ENCODE measurements at places on chromosomes 1 and 21. TPM values are rescaled to one million over a fixed set of nuclear protein-coding genes. Genes with fewer than 3 reads are reported as not detected.

GRCh38 chr1:236575523-236575922, 28.8 kb downstream of the HEATR1 start:
- no peaks in the 10 kb centered on the region for H3K27me3 ChIP-seq
- H3K36me3 ChIP-seq = no peaks in the 10 kb centered on the region

DNA sequence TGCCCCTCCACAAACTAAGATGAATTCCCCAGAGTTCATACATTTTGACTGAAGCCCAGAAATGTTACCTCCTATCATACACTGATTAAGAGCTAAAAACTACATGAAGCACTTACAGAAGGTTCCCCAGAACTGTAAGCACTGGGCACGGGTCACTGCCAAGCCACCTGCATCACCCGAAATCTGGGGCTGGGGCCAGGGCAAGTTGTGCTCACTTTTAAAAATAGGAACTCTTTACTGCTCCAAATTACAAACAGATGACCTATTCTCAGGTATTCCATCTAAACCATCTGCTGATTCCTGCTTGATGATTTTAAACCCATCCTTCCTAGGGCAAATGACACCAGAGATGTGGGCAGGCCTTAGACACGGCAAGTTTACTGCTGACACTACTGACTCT, 4.8 kb downstream of the SETD4 start:
- DNase-seq = no peak
- H3K27ac ChIP-seq = no peak overlapping the region
- H3K36me3 ChIP-seq = no peaks in the 10 kb centered on the region
- H3K4me1 ChIP-seq = no peaks in the 10 kb centered on the region
- H3K4me3 ChIP-seq = no peak overlapping the region
- H3K27me3 ChIP-seq = peaks cover 3% of the 10 kb centered on the region

- DNase-seq = no peak
- no peak overlapping the region for H3K27ac ChIP-seq
- no peak overlapping the region for H3K4me3 ChIP-seq
- peaks cover 7% of the 10 kb centered on the region for H3K27me3 ChIP-seq
- no peaks in the 10 kb centered on the region for H3K4me1 ChIP-seq
Observed at GRCh38 chr1:113488576-113489177, 98.4 kb downstream of the MAGI3 start.

- H3K36me3 ChIP-seq = no peaks in the 10 kb centered on the region
- peaks cover 2% of the 10 kb centered on the region for H3K27me3 ChIP-seq
- no peak overlapping the region for H3K4me3 ChIP-seq
- no peak overlapping the region for H3K27ac ChIP-seq
Observed at GRCh38 chr1:83617883-83618282, 381.0 kb downstream of the TTLL7 start.

- H3K36me3 ChIP-seq = peaks cover 8% of the 10 kb centered on the region
- H3K27me3 ChIP-seq = no peaks in the 10 kb centered on the region
- H3K27ac ChIP-seq = no peak overlapping the region
- H3K4me3 ChIP-seq = no peak overlapping the region
Observed at GRCh38 chr21:32359719-32360260, 33.0 kb downstream of the URB1 start.

- H3K4me1 ChIP-seq = no peaks in the 10 kb centered on the region
- no peak overlapping the region for H3K4me3 ChIP-seq
- no peak overlapping the region for H3K27ac ChIP-seq
- peaks cover 2% of the 10 kb centered on the region for H3K27me3 ChIP-seq
- peaks cover 13% of the 10 kb centered on the region for H3K36me3 ChIP-seq
Observed at GRCh38 chr21:40187244-40187643, 320.0 kb downstream of the PCP4 start.

DNA sequence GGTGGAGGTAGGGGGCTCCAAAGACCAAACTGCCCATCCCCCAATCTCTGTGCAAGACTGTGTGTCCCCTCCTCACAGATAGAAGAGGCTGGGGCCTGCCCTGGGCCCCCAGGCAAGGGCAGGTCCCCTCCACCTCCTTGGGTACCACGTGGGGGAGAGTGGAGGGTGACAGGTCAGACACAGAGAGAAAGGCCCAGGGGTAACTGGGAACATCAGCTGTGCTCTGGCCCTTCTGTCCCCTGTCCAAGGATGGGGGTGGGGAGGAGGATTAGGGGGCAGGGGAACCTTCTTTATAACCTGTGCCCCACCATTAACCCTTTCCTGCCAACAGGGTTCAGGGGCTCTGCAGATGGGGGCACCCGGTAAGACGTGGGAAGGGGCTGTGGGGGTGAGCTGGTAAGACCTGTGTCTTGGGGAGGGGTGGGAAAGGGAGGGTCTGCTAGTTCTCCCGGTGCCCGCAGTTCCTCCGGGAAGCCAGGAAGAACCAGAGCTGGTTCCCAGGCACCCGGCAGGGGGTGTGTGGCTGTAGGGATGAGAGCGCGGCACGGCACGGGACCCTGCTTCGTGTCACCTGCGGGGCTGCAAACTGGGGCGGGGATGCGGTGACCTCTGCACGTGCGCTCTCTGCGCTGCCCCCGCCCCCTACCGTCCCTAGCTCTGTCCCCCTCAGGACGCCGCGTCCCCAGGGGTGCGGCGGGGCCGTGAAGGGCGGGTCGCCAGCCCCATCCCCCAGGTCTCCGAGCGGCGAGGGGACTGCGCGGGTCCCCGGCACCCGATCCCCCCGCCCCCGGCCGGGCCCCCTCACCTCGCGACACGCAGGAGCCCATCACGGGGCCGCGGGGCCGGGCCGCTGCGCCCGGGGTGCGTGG, 601 bp downstream of the FAM131C start:
- no peak overlapping the region for H3K27ac ChIP-seq
- peaks cover 12% of the 10 kb centered on the region for H3K27me3 ChIP-seq
- DNase-seq = peak; percentile 55

DNA sequence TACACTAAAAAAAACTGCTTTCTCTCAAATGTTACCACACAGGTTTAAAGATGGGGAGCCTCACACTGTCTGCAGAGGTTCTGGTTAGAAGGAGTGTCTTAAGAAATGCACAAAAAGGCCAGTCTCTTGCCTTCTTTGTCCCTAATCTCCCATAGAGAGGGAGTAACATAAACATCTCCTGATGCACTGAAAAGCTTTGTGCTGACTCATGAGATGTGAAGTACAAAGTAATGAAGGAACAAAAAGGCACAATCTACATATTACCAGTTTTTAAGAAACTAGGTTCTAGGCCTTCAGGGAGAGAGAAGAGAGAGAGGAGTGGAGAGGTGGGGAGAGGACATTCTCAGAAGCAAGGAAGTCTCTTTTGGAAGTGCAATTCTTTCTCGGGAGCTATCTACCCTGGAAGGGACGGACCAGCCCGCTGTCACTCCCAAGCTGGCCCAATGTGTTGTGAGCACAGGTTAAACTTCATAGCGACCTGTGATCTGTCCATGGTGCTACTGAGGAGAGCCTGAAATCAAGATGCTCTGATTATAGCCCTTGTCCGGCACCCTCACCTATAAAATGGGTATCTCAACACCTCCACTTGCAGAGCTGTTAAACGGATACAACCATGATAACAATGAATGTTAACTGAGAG, 458.1 kb downstream of the DISC1 start:
- H3K27me3 ChIP-seq = no peaks in the 10 kb centered on the region
- H3K4me1 ChIP-seq = no peaks in the 10 kb centered on the region
- H3K27ac ChIP-seq = no peak overlapping the region

GRCh38 chr1:147721716-147722115, 38.7 kb downstream of the GJA5 start:
- H3K36me3 ChIP-seq = no peaks in the 10 kb centered on the region
- DNase-seq = no peak
- no peak overlapping the region for H3K4me3 ChIP-seq
- H3K4me1 ChIP-seq = no peaks in the 10 kb centered on the region

DNA sequence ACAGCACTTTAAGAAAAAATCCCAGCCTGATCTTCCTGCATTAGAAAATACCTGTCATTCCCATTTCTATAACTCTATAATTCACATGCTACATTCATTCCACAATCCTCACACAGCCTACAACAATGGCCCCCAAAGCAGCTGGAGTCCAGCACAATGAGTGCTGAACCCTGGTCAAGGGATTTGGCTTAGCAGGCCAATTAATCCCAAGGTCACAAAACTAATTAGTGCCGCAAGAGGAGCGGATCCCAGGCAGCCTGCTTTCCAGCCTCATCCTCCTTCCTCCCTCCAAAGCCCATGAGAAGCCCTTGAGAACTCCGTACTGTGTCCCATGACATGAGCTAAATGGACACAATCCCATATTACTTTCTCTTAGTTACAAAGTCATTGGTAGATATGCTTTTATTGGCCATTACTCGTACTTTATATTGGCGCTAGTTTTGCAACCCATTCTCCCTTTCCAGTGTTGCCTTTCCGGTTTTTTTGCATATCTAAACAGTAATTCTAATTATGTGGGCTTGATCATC, 94.8 kb downstream of the DAB1 start:
- H3K27me3 ChIP-seq = no peaks in the 10 kb centered on the region
- no peaks in the 10 kb centered on the region for H3K36me3 ChIP-seq
- no peak overlapping the region for H3K27ac ChIP-seq
- H3K4me3 ChIP-seq = no peak overlapping the region

Gene LENEP
- 1.3 TPM for total RNA-seq

Gene CACHD1
- 9.4 TPM for total RNA-seq

Gene CCDC185
- not detected for total RNA-seq

Gene PAFAH2
- total RNA-seq = 6.3 TPM

Gene TMEM82
- total RNA-seq = not detected

Gene GUCA2A
- total RNA-seq = not detected

Gene CR1L
- total RNA-seq = not detected

Gene OR2L5
- 0.22 TPM for total RNA-seq

Gene COL24A1
- 0.15 TPM for total RNA-seq

Gene TNFSF4
- 0.34 TPM for total RNA-seq

Gene GABRD
- total RNA-seq = 2.5 TPM

All from glutamatergic neuron (in vitro differentiated cells).